ENCODE measurements at places on chromosomes 4 and X.

DNA sequence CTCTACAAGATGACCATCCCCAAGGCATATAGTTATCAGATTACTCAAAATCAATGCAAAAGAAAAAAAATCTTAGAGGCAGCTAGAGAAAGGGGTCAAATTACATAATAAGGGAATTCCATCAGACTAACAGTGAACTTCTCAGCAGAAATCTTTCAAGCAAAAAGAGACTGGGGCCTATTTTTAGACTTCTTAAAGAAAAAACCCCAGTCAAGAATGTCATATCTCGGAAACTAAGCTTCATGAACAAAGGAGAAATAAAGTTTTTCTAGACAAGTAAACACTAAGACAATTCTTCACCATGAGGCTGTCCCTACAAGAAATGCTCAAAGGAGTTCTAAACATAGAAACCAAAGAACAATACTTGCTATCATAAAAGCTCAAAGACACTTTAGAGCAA, 51.7 kb downstream of the RAB28 start:
- DNase-seq, result no peak

GRCh38 chr4:149347139-149347538, 468.5 kb downstream of the IQCM start:
- DNase-seq, result no peak

DNA sequence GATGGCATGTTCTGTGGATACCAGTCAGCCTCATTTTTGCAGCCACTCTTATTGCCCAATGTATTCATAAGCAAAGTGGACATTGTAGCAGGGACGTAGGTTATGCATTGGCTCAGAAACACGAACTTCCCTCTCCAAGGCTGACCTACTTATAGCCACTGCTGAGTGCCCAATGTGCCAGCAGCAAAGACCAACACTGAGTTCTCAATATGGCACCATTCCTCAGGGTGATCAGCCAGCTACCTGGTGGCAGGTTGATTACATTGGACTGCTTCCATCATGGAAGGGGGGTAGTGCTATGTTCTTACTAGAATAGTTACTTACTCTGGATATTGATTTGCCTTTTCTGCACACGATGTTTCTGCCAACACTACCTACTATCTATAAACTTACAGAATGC, 306.9 kb downstream of the KCNIP4 start:
- no peak for DNase-seq

GRCh38 chr4:15149839-15150592, 147.7 kb downstream of the CPEB2 start:
- peak; percentile 51 for DNase-seq

- no peak for DNase-seq
These were observed 139.0 kb downstream of the TSPAN5 start for GRCh38 chr4:98519268-98519977.

DNA sequence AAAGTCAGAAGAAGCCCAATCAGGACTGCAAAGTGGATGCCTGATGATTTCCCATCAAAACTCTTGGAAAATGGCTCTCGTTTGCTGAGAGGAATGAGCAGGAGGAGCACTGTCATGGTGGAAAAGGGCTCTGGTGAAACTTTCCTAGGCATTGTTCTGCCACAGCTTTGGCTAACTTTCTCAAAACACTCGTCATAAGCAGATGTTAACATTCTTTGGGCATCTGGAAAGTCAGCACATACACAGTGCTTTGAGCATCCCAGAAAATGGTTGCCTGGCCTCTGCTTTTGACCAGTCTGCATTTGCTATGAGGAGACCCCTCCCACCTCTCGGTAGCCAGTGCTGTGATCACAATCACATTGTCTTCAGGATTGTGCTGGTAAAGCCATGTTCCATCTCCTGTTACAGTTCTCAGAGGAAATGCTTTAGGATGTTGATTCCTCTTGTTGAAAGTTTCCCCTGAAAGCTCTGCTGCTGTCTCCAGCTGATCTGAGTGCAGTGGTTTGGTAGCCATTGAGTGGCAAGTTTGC, 25.2 kb upstream of the TBC1D14 start:
- DNase-seq, result no peak

DNA sequence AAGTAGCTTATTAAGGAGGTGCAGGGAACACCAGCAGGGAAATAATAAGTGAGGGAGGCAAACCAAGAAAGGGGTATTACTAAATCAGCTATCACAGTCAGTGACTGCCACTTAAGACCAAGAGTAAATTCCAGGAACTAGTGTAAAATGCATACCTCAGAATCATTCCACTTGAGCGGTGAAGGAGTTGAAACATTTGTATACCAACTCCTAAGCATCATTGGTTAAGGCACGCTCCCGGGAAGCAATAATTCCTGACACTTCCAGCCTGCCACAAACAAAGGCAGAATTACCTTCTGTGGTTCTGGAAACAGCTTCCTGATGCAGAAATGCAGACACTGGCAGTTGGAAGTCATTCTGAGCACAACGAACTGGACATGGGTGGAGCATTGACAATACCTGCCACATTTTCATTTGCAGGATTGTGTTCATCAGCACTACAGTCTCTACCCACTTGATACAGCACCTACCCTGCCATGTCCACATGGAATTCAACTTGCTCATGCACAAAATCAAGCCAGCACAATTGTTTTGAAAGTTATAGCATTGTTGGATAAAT, 82.1 kb downstream of the PPP1R2C start:
- DNase-seq, result no peak

DNA sequence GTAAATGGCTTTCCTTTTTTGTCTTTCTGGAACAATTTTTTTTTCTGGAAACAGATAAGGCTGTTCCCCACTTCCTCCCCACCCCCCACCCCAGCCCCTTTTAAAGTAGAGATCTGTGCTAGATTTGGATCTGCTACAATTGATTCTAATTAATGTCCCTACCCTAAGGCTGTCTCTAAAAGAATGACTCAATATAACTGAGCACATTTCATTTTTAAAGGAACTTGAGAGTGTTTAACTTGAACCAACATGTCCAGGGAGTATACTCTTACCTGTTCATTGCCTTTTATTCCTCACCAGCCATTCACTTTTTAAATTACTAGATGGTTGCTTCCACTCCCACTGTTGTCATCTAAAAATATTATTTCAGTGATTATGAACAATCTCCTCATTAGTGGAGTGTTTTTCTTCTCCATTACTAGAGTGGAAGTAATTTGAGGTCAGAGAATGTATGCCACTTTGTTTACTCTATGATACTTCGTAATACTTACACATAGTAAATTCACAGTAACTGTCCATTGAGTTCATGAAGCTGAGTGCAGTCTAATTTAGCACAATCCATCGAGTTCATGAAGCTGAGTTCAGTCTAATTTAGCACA, 14.1 kb upstream of the CNOT6L start:
- no peak for DNase-seq

GRCh38 chr4:10384974-10385373, 72.3 kb downstream of the ZNF518B start:
- DNase-seq, result no peak

DNA sequence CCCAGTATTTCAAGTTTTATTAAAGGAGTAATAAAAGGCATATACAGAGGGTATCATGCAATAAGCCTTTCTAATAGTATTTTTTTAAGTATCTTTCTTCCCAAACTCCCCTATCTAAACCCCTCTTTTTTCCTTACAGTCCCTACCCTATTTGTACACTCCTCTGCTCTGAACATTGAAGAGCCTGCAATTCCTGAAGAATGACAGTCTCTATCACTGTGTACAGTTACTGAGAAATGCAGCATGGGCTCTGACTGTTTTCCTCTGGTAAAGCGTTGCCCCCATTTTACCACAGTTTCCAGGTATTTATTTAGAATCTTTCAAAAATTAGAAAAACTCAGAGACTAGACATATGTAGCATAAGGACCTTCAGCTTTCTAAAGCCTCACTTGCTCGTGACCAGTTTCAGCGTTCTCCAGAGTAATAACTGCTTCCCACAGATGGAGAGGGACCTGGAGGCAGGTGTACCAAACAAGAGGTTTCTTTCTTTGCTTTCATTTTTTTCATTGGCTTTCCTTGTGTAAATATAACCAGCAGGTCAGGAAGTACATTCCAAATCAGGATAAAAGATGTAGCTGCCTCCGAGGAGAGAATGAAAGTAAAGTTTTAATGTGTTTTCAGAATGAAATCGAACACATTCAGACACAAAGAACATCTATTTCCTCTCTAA, 230.8 kb downstream of the CFAP299 start:
- DNase-seq, result no peak

GRCh38 chrX:20139966-20140365, 1.7 kb downstream of the EIF1AX start:
- DNase-seq, result no peak

- no peak for DNase-seq
These were observed 20.1 kb downstream of the LYAR start for GRCh38 chr4:4269856-4270255.

DNA sequence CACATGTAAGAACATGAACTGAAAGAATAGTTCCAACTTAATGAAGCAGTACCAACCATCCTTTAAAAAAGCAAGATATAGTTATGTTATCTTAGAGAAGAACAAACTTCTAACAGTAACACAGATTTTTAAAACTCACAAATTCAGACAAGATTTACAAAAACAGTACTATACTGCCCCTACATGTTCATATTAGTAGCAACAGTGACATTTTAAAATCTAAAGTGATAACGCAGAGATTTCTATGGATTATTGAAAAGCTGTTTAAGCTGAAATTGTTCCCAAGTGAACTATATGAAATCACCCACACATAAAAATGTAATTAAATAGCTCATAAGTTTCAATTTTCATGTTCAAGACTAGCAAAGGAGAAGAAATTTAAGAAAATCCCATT, 166.0 kb downstream of the FBXW7 start:
- no peak for DNase-seq

DNA sequence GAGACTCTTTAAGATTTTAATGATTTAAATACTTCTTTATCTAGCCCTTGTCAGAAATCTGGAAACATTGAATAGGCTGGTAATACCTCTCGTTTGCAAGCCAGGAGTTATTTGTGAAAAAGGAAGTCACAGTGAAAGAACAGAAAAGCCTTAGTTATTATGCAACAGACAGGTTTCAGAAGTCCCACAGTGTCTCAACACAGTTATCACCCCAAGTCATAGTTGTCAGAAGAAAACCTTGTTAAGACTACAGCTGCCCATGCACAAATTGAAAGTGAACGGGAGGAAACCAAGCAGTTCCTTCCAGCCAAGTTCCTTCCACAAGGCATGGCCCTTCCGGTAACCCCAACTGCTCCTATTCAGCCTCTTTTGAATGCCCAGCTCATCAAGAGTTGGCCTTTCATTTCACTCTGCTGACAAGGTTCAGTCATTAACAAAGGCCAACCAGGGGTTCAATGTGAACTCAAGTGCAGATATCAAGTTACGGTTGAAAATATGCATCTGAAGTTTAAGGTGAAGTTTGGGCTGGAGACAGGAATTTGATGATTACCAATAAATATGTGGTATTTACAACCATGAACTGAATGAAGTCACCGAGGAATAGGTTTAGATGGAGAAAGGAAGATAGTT, 15.6 kb downstream of the ALPK1 start:
- DNase-seq, result no peak

- no peak for DNase-seq
These were observed 105.6 kb downstream of the HUWE1 start for GRCh38 chrX:53580742-53581504.

DNA sequence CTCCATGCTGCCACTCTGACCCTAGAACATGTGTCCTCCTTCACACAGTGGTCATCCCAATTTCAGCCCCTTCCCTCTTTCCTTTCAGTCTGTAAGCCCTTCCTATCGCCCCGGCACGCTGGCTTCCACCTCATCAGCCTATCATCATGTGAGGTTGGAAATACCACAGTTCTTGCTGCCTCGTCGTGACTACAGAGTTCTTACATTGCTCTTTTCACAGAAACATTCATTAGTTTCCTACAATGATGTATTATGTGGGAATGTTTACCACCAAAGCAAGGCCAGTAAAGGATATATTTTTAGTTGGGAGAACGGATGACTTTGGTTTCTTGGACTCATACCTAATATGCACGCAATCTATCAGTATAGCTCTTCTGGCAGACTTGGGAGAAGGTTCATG, 169.5 kb upstream of the BOD1L1 start:
- no peak for DNase-seq

GRCh38 chr4:12679217-12679616, 804.9 kb downstream of the RAB28 start:
- DNase-seq, result no peak

DNA sequence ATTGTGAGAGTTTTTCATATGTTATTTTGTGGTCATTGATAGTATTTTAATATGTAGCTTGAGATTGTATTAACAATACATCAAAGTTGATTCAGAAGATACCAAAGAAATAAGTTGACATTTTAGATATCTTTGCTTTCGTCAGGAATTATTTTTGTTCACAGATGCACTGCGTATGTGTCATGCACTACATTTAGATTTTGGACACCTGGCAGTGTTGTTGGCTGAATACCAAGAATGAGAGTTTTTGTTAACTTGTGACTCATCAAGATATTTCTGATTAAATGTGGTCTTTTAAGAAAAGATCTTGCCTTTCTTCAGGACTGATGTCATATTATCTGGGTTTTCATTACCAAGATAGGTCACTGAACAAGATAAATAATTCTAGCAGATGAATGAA, 633.4 kb downstream of the CENPC start:
- no peak for DNase-seq

DNA sequence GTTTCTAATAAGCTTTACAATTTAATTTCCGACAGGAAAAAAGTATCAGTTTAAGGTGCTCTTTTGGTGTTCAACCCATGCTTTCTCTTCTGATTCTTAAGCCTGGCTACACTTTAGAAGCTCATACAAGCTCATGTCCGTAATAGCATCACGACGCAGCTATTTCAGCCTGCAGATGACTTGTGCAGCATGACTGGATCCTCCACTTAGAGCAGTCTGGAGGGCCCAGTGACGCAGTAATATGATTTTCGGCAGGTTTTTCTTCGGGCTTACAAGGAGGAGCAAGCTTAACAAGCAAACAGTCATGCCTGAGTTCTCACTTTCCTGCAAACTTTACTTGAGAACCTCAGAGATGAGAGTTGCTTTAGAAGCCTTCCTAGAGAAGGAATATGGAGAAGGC, 85.3 kb upstream of the MAML3 start:
- DNase-seq, result no peak

DNA sequence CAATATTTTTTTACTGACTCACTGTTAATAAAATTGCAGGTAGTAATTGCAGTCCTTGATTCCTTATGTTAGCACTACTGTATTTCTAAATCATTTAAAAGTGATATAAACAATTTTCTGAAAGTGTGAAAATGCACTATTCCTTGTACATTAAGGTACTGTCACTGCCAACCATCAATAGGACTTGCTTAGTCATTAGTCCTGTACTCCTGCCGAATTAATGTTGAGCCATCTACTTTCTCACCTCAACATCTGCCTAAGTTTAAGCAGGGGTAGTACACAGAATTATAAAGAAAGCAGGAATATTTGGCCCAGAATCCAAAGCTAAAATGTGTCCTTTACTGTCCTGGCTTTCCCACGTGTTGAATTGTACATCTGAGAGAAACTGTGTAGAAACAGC, 87.0 kb upstream of the TRPC3 start:
- DNase-seq, result no peak

DNA sequence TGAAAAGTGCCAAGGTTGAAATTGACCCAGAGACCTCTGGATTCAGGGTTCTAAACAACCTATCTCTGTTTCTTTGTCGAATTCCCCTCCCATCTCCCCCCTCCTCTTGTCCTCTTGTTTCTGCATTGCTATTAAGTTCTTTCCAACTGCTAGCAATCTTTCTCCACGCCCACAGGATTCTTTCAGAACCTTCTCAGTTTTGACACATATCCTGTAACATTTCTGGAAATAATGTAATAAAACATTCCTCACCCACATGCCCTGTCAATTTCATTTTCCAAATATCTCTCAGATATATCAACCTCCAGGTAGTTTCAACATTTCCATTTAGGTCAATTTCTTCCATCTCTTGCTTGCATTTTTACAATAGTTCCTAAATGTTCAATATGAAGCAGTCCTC, 1105.9 kb downstream of the ARAP2 start:
- DNase-seq, result no peak

- DNase-seq, result no peak
These were observed 125.1 kb downstream of the ARX start for GRCh38 chrX:24890677-24891076.

Measured in tibial nerve (tissue), 4 donors.